ENCODE measurements at places on chromosomes 5 and 9.

DNA sequence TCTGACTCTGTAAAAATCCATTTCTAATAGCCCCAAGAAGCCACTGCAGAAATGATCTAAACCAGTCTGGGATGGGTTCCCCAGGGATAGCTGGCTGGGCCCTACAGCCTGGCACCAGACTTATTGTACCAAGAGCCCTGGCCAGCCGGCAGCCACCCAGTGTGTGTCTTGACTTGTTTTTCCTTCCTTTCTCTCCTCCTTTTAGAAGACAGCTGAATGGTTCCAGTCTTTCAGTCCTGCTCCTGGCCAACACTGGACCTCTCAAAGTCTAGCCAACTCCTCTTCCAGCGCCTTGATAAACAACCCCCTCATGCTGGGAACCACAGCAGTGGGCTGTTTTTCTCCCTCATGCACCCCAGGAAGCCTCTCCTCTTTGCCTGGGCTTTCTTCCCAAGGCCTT lies 34.1 kb downstream of the ATOX1 start:
- DNase-seq = no peak

GRCh38 chr5:119290607-119291006 lies 65.2 kb upstream of the TNFAIP8 start:
- no peak for DNase-seq

DNA sequence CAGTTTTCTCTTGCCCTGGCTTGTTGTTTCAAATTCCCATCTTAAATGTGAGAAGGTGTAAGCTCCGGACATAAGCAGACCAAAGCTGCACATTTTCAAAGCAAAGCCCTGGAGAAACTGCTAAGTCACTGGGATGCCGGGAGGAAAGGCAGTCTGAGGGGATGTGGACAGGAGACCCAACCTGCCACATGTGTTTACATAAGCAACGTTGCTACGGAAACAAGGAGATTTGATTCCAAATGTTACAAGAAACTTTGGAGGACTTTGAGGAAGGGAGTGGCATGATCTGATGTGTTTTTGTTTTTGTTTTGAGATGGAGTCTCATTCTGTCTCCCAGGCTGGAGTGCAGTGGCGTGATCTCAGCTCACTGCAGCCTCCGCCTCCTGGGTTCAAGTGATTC lies 25.7 kb upstream of the INSYN2B start:
- DNase-seq = no peak

DNA sequence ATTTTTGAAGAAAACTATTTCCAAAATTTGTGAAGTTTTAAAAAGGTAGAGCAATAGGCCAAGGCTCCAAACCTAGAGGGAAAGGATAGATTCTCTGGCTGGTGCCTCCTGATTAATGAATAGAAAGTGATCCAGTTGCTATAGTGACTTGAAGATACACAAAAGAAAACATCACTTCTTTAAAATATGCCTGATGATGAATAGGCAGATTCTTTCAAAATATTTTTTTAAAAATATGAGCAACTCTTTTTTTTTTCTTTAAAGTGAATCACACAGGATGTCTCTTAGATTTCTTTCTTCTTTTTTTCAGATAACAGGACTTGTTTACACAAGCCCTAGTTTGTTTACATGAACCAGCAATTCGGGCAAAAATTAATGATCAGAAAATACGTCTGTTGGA lies 124.4 kb downstream of the RFK start:
- DNase-seq = no peak

DNA sequence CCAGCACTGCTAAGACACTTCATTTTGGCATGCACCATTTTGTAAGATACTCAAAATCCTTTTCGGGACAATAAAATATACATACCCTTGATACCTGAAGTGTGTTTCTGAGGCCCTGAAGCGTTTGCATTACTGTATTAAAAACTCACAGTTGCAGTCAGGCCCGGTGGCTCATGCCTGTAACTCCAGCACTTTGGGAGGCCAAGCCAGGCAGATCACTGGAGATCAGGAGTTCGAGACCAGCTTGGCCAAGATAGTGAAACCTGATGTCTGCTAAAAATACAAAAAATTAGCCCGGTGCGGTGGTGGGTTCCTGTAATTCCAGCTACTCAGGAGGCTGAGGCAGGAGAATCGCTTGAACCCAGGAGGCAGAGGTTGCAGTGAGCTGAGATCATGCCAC lies 2.5 kb upstream of the EIF4EBP3 start:
- DNase-seq = no peak

DNA sequence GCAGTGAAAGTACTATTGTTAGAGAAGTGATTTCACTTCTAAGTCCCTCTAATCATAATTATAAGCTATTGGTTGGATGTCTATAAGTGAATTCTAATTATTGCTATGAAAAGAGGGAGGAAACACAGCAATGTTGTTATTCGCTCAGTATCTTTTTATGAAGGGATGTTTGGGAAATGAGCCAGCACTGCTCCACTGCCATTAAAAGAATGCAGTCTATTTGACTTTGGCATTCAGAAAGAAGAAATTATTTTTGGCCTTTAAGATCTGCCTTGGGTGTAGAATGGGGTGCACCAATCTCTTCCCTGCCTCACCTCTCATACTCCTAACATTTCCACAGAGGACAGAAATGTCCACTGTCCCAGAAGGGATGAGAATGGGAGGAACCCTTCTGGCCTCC lies 332.0 kb downstream of the SPATA31D1 start:
- no peak for DNase-seq

- no peak for DNase-seq
These were observed 65.5 kb upstream of the HSPA9 start for GRCh38 chr5:138640646-138641254.

- DNase-seq = no peak
These were observed 24.8 kb upstream of the IL6ST start for GRCh38 chr5:56019306-56020272.

DNA sequence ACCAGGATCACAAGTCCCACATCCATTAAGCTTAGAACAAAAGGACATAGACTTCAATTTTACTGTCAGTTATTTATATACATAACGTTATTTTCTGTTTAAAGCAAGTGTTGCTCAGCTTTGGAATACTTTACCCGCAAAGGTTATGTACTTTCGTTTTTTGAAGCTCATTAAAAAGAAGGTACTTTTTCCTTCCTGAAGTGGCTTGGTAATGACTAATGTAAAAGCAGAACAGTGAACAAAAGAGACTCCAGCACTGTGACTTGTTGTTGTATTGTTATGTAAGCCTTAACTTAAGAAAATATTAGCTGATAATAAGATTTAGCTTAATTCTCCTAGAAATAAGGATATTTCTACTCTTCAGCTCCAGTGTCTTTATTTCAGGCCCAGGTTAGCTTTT lies 97.3 kb upstream of the SLCO6A1 start:
- no peak for DNase-seq

DNA sequence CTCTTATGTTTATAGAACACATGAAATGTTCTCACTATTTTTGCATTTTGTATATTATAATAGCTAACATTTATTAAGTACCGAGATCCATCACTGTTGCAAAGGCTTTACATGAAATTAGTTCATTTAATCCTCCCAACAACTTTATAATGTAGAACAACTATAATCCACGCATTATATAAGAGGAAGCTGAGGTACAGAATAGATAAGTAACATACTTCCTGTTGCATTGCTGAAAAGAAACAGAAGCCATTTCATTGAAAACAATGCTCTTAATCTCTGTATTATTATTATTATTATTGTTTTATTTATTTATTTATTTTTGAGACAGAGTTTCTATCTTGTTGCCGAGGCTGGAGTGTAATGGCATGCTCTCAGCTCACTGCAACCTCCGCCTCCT lies 7.9 kb upstream of the INSYN2B start:
- DNase-seq = no peak

GRCh38 chr9:2634153-2634552 lies 12.6 kb downstream of the VLDLR start:
- DNase-seq = no peak

DNA sequence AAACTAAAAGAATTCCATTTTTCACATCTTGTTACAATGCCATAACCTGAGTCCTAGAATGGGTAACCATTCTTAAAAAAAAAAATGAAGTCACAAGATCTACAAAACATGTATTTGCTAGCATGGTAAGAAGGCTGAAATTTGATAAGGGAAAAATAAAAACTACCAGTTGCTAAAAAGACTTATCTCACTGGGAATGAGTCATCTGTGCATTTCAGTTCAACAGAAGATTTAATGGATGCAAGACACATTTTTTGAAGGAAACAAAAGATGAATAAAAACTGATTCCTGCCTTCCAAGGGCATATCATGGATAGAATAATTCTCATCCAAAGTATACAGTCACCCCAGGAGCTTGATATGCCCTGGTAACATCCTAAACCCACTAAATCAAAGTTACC lies 47.2 kb downstream of the SGTB start:
- no peak for DNase-seq

GRCh38 chr5:159525117-159525516 lies 194.8 kb upstream of the IL12B start:
- DNase-seq = no peak

DNA sequence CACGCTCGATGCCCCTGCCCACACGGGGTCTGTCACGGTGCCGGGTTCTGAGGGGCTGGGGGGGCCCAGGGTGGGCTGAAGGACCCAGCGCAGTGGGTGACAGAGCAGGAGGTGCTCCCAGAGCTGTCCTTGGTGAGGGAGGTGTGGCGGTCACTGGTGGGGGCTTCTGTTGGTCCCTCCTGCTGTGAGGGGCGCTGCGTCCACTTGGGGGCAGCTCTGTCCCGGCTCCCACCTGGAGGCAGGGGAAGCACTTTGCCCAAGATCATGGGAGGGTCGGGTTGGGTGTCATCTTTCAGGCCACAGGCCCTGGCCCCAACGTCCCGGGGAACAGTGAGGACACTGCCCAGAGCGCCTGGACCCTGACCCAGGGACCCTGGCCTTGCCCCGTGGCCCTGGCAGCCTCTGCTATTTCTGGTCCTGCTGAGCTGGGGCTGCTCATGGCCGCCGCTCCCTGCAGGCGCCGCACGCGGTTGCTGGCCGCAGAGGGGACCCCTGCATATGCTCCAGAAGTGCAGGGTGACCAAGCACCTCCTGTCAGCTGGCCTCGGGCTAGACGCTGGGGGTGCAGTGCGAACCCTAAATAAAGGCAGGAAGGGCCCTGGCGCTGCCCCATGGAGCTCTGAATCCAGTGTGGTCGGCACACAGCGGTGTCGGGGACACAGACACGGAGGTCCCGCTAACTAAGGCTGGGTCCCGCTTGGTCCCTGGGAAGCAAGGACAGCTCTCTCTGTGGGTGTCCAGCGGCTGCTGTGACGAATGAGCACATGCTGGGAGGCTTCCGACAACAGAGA lies 11.6 kb upstream of the RNU6ATAC start:
- DNase-seq = no peak

DNA sequence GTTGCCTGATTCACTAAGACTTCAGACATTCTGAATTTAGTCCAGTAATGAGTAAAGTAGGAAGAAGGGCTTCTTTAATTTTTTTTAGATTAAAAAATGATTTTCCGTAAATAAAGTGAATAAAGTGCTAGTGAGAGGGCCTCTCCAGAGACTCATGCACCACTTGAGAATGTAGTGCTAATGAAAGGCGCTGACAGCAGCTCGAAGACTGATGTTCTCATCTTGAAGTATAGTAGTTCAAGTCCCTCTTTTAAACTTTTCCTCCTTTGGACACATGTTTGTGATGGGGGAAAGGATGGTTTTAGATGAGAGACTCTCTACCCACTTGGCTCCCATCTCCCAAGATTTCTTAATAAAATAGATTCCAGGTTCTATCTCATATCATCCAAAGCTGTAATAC lies 48.5 kb downstream of the G3BP1 start:
- DNase-seq = no peak

GRCh38 chr5:16727755-16728325 lies 111.0 kb upstream of the RETREG1 start:
- DNase-seq = no peak

- no peak for DNase-seq
These were observed 16.8 kb downstream of the PRDM6 start for GRCh38 chr5:123105864-123106263.

- no peak for DNase-seq
These were observed 24.2 kb upstream of the MACIR start for GRCh38 chr5:103234239-103234975.

DNA sequence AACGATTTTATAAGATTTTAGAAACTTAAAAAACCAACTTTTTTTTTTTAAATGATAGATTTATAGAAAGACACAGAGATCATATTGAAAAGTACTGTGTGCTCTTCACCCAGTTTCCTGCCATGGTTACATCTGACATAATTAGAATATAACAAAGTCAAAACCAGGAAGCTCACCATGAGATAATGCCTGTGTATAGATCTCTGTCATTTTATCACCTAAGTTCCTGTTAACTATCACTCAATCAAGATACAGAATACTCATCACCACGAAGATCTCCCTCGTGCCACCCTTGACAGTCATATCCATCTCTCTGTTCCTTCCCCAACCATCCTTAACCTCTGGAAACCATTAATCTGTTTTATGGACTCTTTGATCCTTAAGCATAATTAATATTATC lies 39.1 kb downstream of the POC5 start:
- DNase-seq = no peak

- DNase-seq = peak; percentile 82
These were observed 11.9 kb downstream of the LPCAT1 start for GRCh38 chr5:1511651-1512540.

GRCh38 chr9:22954550-22954949 lies 507.9 kb downstream of the DMRTA1 start:
- no peak for DNase-seq

- DNase-seq = no peak
These were observed 78.6 kb downstream of the GOLM1 start for GRCh38 chr9:86020731-86021130.

GRCh38 chr5:139391570-139392323 lies 2.0 kb upstream of the MZB1 start:
- peak; percentile 16 for DNase-seq

DNA sequence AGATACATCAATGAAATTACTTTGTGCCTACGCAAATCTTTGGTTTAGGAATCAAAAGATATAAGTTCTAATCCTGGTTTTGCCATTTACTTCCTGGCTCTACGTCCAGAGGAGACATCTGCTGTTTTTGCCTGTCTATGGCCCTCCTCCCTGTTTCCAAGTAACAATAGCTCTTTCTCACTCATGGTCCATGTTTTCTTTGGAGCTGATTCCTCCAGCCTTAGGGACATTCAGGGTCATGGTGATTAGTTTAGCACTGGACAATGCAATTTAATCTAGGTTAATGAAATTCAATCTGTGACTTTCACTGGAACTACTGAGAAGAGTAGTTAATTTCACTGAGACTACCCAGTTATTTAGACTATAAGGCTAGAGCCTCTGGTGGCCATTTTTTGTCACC lies 170.6 kb downstream of the SEMA6A start:
- DNase-seq = no peak

- DNase-seq = no peak
These were observed 148.0 kb upstream of the ADRA1B start for GRCh38 chr5:159768243-159768642.

DNA sequence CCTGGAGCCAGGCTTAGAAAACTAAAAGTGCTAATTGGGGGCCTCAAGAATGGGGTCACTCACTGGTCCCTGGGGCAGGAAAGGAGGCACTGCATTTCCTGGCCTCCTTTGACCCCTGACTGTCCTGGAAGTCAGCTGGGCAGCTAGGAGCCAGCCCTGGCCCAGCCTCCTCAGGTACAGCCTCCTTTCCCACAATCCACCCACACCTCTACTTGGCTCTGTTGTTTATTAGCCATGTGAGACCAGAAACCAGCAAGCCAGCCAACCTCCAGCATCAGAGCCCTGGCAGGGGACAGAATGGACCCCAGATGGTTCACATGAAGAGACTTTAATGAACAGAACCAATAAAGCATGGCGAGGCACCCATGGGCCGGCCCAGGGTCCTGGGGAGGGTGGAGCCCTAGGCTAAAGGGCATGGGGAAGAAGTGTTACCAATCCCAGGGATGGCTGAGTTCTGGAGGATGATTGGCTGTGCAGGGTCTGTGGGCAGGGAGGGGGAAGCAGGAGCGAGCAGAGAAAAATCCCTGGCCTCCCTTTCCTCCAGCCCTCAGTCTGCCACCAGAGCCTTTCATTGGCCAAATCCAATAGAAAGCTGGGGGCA lies 55.3 kb upstream of the ANGPTL2 start:
- no peak for DNase-seq
